ENCODE measurements at places on chromosomes 12 and 14.
A peak's percentile ranks its signal among the peaks of the same experiment; 100 is the strongest.

DNA sequence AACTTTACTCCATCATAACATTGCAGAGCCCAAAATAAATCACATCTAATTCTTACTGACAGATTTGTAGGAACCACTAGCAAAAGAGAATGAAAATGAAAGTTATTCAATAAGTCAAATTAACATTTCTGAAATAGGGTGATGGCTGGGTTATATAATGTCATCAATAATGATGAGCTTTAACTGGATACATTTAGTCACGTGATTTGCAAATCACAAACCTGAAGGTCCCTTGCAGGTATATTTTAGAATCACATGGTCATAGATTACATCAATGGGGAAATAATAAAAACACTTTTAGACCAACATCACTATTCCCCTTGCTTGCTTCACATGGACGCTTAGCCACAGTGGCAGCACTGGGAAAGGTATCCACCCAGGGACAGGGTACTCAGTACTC lies 86.7 kb downstream of the PRIMA1 start:
- no peak for DNase-seq

- no peak for DNase-seq
These were observed 18.5 kb upstream of the CISTR start for GRCh38 chr12:53770281-53770680.

GRCh38 chr12:5461966-5462365 lies 30.1 kb downstream of the NTF3 start:
- DNase-seq, result no peak

GRCh38 chr12:30269496-30269895 lies 426.2 kb downstream of the IPO8 start:
- no peak for DNase-seq

- no peak for DNase-seq
These were observed 128.3 kb downstream of the AACS start for GRCh38 chr12:125193376-125194152.

DNA sequence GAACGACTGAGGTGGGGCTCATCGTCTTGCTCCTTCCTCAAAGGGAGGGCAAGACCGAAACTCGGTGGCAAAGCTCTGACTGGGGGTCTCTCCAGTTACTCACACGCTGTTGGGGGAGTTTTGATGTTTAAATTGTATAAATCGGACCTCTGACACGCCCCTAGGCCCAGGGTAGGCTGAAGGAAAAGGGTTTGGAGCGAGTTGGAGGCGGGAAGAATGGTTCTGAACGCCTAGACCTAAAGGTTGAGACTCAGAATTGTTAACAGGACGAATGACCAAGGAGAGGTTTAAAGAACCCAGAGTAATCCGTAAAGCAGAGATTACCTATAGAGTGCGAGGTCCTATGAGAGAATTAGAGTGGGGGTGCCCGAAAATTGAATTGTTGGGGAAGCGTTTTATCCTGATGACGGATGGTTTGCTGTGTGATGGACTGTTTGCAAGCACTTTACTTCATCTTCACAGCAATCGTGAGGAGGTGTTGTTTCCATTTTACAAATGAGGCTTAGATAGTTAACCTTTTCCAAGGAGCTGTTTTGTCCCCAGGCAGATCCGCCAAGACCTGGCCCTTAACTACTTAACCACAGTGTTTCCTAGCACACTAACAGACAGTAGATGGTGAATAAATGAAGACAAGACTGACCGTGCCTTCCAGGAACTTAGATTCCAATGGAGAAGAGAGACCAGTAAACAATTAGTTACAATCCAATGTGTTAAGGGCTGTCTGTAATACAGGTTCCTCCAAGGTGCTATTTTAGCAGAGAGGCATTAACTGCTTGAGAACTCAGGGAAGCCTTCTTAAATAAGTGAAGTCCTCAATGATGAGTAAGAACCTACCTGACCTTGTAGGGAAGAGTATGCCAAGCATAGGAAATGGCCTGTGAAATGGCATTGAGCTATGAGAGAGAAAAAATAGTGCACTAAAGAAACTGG lies 929 bp upstream of the UBE2N start:
- no peak for DNase-seq

GRCh38 chr14:55855751-55856150 lies 262.5 kb upstream of the PELI2 start:
- DNase-seq, result no peak

DNA sequence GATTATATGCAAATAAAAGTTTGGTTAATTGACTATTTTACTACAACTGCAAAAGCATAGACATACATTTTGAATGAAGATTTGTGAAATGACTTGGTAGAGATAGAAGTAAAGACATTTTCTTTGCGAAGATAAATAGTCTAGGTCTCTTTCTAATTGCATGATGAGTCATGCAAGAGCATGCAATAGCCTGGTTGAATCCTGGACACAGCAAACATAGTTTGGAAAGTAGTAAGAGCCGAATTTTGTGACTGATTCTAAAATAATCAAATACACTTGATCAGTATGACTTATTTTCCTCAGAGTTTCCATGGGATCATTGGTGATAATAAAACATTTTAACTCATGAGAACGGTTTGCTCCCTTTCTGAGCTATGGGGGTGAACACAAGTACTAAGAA lies 27.7 kb upstream of the CAND1 start:
- no peak for DNase-seq

GRCh38 chr12:131605304-131605829 lies 105.5 kb upstream of the SFSWAP start:
- no peak for DNase-seq

DNA sequence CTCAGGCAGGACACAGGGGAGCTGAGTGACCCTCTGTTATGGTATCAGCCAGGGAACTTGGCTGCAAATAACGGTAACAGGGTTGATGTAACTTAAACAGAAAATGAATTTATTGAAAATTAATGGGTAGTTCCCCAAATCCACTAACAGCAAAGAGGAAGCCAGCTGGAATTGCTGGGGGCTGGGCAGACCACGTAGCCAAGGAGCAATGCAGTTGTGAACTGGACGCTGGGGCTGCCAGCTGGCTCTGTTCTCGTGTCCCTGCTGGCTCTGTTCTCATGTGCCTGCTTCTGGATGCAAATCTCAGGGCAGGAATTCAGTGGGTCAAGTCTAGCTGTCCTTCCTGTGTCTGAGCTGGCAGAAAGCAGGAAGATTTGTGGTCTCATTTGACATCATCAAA lies 1383.3 kb upstream of the TMEM132C start:
- no peak for DNase-seq

DNA sequence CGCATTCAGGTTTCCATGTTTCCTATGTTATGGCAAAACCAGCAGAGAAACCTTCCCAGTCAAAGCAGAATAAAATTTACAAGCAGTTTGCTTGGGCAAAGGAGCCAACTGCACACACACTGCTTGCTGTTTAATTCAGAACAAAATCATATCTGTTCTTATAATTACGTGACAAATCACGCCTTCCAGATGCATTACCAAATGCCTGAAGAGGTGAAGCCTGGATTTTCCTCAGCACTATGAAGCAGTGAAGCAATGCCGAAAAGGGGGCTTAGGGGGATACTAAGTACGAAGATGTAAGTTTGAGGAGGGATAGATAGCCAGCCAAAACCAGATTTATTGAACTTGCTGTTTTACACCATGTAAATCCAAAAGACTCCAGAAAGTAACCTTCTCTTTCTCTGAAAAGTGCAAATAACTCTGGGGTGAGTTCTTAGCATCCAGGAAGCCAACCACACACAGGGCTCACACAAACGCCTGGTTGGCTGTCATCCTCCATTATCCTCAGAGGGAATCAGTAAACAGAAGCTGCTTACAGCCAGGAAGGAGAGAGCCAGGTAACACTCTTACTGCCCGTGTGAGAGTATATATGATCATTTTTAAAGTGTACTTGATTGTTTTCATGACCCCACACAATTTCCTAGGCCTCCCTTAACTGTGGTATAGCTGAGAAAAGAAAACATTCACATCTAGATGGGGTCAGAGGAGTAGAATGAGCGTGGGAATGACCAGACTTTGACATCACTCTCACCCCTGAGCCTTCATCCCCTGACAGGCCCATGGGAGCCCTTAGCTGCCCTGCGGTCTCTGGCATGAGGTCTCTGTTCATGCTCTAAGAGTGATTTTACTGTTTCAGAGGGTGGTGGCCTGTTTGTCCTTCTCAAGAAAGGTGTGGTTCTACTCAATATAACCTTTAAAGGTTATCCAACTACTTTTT lies 442.5 kb downstream of the EGLN3 start:
- DNase-seq, result no peak

GRCh38 chr14:75143761-75144527 lies 17.1 kb upstream of the NEK9 start:
- DNase-seq, result no peak

GRCh38 chr14:61355892-61356325 lies 34.5 kb downstream of the PRKCH start:
- no peak for DNase-seq

GRCh38 chr12:75481774-75482173 lies 1.2 kb downstream of the GLIPR1 start:
- DNase-seq, result no peak

DNA sequence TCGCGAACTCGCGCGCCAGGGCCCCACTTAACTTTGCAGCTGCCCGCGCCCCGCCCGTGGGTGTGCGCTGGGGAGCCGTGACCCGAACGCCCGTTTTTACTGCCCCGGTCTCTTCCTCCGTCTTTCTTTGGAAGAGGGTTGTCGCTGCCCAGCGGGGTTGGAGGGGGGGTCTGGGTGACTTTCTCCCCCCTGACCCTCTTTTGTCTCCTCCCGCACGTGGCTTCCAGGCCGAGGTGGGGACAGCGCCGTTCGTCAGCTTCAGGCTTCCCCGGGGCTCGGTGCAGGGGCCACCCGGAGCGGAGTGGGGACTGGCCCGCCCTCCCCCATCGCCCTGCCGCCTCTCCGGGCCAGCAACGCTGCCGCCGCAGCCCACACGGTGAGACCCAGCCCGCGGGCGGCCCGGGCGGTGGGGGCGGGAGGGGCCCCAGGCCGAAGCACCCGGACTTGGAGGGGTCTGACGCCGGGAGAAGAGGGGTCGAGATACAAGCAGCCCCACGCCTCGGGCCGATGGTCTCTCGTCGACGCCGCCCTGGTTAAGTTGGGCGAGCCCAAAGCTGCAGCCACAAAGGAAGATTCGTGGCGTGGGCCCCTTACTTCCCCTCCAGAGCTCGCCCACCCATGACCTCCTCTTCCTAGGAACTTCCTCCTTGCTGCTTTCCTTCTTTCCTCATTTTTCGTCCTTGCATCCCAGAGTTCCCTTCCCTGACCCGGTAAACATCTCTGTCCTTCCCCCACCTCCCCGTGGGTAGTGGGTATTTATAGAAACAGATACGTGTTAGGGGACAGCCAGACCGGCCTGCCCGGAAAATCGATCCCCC lies 1.2 kb downstream of the DYRK2 start:
- DNase-seq, result no peak

DNA sequence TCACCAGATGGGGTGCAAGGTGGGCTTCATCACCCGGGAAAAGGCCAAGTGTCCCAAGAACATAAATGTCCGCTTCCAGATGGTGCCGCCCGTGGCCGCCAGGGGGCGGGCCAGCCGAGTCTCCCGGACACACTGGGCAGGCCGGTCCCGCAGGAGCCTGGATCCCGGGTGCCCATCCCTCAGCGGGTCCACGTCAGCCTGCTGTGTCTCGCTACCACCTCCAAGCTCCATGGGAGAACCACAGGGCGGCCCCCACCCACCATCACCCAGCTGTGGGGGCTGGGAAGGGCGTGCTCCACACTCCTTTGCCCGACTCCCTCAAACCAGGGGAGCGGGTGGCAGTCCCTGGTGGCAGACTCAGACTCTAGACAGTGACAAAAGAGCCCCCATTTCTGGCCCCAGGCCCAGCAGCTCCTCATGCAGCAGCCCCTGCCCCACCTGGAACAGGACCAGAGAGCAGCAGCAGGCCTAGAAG lies 22.0 kb upstream of the NUDT14 start:
- peak; percentile 31 for DNase-seq

DNA sequence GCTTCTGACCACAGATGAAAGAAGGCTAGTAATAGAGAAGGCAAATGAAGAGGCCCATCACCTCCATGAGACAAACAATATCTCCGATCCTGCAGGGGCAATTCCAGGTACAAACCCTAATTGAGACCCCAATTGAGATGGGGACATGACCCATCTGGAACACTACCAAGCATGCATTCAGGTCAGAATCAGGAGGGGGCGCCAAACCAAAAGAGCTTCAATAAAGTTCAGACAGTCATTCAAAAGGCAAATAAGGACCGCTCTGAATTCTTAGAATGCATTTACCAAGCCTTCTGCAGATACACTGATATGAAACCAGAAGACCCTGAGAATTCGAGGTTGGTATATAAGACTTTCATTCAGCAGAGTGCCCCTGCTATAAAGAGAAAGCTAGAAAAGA lies 10.2 kb upstream of the EDDM3B start:
- peak; percentile 3 for DNase-seq

DNA sequence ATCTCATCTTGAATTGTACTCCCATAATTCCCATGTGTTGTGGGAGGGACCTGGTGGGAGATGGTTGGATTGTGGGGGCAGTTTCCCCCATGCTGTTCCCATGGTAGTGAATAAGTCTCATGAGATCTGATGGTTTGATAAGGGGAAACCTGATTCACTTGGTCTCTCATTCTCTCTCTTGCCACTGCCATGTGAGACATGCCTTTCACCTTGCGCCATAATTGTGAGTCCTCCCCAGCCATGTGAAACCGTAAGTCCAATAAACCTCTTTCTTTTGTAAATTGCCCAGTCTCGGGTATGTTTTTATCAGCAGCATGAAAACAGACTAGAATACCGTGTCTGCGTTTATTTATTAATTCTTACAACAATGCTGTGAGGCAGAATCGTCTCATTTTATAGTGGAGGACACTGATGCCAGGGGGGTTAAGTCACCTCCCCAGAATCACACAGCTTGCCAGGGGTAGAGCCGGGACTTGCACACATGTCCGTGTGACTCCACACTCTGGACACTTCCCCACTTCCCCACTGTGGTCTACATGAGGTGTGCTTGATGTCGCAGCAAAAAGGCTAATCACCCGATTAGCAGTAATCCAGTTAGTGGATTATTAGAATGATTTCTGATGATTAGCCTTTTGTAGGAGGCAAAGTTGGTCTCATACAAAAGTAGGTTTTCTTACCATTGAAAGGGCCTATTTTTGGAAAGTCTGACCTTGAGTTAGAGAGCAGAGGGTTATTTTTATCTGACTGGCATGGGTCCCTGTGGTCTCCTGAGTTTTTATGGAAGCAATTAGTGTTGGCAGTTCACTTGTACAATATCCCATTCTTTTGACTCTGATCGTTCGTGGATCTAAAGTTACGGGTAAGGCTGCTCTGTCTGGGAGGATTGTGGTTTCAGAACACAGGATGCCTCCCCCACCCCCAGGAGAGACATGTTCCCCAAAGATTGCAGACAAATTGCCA lies 47.4 kb upstream of the BCL7A start:
- DNase-seq, result no peak

DNA sequence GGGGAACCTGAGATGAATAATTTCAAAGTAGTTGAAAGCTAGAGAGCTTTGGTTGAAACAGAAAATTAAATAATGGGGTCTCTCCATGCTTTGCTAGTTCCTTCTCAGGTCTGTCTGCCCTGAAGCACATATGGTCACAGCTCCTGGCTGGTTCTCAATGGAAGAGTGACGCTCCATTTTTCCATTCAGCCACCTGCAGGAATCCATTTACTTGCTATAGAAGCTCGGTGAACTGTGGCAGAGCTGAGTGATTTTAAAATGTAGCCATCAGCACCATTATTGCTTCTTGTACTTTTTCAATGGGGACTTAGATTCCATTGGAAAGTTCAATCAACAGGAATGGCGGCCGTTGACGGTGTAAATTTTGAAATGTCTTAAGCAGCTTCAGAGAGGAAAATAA lies 525.2 kb downstream of the GLT1D1 start:
- DNase-seq, result no peak

GRCh38 chr12:48334808-48335207 lies 15.9 kb downstream of the ZNF641 start:
- DNase-seq, result no peak

GRCh38 chr14:95424529-95424928 lies 91.9 kb downstream of the SYNE3 start:
- no peak for DNase-seq

Data from stimulated activated CD8-positive, alpha-beta memory T cell treated with anti-CD3 and anti-CD28 coated beads, Interleukin-4, amount 100 ng/mL, for 1 hour (primary cell).